Bone marrow (tissue), 2 donors: ENCODE measurements at places on chromosomes 5 and 9.

- DNase-seq = peak; percentile 75
These were observed at the start of gene CARD6 for GRCh38 chr5:40841068-40841805. Gene CARD6, plus strand, starts transcription at chr5:40841367. Its CDS starts 16 bp downstream, at chr5:40841383.

DNA sequence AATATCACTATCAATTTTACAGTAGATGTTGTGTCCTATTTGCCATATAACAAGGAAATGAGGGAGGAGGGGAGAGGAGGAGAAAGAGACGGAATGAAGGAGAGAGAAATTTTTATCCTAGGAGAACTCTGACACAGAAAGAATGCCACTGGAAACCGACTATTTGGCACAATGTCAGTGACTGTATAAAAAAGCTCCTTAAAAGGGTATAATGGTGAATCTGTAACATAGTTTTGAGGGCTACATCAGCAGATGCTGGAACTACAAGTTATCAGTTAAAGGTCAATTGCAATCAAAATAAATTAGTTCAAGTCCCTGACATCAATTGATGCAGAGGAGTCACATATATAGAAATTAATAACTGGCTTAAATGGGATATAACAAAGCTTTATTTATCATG is 5.7 kb downstream of the EDIL3 start:
- no peak for DNase-seq

DNA sequence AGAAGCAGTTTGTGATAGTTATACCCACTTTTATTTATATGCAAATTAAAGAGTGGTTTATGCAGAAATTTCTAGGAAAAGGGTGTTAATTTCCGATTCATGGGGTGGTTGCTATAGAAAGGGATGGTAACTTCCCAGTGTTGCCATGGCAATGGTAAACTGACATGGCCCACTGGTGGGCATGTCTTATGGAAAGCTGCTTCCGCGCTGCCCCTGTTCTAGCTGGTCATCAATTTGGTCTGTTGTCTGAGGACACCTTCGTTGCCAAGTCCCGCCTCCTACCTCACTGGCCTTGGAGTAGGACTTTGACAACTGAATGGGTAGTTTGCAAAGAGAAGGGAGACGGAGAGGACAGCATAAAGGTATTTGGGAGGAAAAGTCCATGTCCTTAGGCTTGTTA is 74.0 kb upstream of the SMIM23 start:
- no peak for DNase-seq

GRCh38 chr9:129822898-129823541 is 916 bp downstream of the TOR1A start:
- DNase-seq = no peak

GRCh38 chr9:35827486-35827885 is 1.0 kb downstream of the FAM221B start:
- no peak for DNase-seq

- DNase-seq = no peak
These were observed 196.8 kb upstream of the TRIM32 start for GRCh38 chr9:116490321-116490720.

DNA sequence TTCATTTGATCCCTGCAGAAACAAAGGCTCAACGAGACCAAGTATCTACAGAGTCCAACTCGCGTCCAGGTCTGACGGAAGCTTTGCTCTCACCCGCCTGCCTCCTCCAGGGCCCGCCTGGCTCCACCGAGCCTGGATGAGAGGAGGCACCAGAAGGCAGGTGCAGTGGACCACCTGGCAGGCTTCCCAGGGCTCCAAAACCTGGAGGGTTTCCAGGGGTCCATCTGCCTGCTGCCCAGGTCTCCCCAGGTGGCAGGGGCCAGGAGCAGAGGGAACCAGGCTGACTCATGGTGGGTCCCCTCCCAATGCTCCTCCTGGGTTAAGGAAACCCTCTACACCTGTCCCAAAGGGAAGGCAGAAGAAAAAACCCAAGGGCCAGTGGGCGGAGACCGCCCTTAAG is 59.5 kb downstream of the VAV2 start:
- DNase-seq = no peak

GRCh38 chr9:83036043-83036442 is 26.9 kb downstream of the RASEF start:
- DNase-seq = no peak

DNA sequence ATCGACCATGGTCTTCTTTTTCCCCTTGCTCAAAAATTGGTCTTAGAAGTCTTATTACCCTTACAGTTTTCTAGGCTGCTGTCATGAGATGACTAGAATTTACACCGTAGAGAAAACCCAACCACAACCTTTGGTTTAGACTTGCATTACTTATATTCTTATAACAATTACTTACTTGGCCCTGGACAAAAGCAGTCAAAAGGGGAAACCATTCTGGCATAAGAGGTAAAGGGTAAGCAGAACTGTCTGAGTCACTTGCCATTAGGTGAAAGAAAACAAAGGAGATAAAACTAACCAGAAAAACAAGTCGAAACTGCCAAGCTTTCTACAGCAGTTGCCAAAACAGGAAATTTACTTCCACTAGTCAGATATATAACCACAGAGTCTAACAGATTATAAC is 17.9 kb downstream of the TMEM245 start:
- DNase-seq = peak; percentile 58

GRCh38 chr5:153534102-153534501 is 43.6 kb downstream of the GRIA1 start:
- DNase-seq = no peak

- DNase-seq = no peak
These were observed 24.4 kb downstream of the RNF145 start for GRCh38 chr5:159184858-159185381.

GRCh38 chr5:154624341-154624740 is 130.8 kb upstream of the LARP1 start:
- no peak for DNase-seq

DNA sequence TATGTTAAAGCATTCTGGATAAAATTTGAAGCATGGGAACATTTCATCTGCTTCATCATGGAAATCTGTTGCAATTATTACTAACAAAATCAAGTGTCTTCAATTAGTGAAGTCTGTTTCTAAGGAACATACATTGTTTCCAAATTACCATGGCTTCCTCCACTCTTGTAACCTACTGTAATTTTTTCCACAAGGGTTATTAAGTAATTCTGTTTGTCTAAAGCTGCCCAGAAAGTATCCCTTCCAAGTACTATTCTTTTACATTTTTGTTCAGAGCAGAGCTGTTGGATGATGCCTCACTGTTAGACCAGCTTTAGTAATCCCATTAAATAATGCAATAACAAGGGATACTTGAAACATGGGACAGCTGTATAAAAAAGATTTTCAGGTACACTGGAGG is 483.5 kb upstream of the CD180 start:
- no peak for DNase-seq

DNA sequence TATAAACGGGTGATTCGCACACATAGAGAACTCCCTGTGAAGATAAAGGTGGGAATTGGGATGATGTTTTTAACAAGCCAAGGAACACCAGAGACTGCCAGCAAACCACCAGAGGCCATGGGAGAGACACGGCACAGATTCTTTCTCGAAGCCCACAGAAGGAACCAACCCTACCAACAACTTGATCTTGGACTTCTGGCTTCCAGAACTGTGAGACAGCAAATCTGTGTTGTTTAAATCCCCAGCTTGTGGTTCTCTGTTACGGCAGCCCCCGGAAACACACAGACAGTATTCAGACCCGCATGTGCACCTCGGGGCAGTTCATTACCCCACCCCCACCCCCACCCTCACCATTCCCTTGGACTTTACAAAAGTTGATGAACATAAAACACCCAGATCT is 12.8 kb downstream of the AMBP start:
- no peak for DNase-seq
